ENCODE measurements at places on chromosomes 11 and 22.

GRCh38 chr22:40653361-40653760 is 16.8 kb upstream of the MRTFA start:
- DNase-seq: no peak

DNA sequence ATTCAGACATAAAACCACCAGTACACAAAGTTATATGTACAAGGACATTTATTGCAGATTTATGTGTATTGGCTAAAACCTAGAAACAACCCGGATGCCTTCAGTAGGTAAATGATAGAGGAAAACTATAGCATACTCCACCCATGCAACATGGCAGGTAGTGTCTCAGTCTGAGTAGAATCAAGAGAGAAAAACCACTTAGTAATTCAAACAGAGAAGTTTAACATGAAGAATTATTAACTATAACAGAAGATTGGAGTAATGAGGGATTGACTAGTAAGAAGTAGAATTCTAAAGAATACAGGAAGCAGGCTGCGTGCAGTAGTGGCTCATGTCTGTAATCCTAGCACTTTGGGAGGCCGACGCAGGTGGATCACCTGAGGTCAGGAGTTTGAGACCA is 16.2 kb upstream of the SPTY2D1 start:
- no peak for DNase-seq

GRCh38 chr22:50599816-50600455 is 657 bp upstream of the MAPK8IP2 start:
- DNase-seq: peak; percentile 42

GRCh38 chr11:7056828-7057513 is 31.8 kb upstream of the RBMXL2 start:
- DNase-seq: no peak

DNA sequence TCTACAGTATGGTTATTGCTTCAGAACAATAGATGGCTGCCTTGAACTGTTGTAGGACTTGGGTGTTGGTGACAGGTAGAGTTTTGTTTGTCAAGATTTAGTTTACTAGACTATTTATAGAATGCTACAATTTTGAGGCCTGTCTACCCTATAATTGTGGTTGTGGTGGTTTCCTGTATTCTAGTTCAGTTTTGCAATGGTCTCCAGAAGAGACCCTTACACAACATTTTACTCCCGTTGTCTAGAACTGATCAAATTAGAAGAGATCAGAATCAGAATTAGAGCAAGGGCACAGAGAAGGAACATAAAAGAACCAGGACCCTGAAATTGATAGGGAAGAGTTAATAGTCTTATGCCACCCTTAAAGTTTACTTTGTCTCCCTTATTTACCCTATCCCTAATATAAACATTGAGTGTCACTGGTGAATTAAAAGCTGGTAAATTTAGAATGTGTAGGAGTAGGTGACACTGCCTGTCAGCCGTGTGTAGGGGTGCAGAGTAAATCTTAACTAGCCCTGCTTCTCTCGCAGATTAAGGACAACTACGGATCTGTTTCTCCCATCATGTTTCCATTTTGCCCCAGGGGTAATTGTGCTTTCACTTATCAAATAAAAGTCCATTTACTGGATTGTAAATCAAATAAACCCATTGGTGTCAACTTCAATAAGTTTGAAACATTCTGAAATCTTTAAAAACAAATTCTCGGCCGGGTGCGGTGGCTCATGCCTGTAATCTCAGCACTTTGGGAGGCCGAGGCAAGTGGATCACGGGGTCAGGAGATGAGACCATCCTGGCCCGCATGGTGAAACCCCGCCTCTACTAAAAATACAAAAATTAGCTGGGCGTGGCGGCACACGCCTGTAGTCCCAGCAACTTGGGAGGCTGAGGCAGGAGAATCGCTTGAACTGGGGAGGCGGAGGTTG is 10.9 kb upstream of the PHLDB1 start:
- no peak for DNase-seq

GRCh38 chr11:46051102-46051501 is 70.2 kb downstream of the PHF21A start:
- no peak for DNase-seq

DNA sequence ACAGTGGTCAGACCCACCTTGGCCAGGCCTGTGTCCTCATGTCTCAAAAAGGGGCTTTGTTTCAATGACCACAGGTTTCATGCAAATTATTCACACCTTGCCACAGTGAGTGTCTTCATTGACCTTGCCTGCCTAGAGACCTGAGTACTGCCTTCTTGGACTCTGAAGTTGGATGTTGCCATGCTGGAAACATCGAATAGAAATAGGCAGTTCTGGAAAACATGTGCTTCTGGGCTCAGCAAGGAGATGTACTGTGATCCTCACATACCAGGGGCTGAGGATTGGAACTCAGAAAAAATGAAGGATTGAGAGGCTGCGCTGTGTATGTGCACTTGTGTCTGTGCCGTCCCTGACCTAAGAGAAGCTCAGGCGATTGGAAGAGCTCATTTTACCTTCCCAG is 9.6 kb upstream of the NRIP3 start:
- no peak for DNase-seq

- DNase-seq: no peak
These were observed 42.8 kb downstream of the TRIOBP start for GRCh38 chr22:37739611-37740049.

Data from fibroblast of skin of scalp (primary cell).